ENCODE measurements at places on chromosomes 3 and 15.

DNA sequence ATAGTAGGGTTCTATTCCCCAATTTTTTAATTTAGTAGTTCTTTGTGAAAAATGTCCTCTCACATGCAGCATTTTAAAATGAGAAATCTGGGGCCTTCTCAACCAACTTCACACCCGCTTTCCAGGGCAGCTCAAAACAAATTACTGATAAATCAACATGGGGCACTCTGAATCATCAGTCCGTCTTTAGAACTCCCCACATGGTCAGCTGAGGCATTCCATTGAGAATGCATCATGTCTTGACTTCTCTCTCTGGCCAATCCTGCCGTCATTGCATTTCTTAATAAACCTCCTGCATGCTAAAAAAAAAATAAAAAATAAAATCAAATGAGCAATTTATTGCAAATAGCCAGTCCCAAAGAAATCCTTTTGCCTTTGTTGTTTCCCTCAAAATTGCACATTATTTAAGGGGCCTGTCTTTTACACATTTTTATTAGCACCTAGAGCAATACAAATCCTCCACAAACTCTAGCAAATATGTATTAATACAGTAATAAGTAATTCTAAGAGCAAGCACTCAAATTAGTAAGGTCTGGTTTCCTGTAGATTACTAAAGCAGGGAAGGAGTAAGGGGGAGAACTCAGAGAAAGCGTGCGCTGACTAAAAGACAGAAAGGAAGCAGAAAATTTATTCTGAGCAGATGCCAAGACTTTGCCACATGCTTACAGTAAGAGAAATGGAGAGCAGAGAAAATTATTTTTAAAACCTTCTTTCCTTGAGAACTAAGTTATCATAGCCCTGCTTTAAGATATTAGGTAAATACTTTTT is 175.7 kb downstream of the TNIK start:
- DNase-seq: peak; percentile 10

GRCh38 chr3:163391407-163392181 is 1686.7 kb downstream of the SI start:
- no peak for DNase-seq

- no peak for DNase-seq
These were observed 107.9 kb upstream of the ARL6 start for GRCh38 chr3:97656638-97657037.

DNA sequence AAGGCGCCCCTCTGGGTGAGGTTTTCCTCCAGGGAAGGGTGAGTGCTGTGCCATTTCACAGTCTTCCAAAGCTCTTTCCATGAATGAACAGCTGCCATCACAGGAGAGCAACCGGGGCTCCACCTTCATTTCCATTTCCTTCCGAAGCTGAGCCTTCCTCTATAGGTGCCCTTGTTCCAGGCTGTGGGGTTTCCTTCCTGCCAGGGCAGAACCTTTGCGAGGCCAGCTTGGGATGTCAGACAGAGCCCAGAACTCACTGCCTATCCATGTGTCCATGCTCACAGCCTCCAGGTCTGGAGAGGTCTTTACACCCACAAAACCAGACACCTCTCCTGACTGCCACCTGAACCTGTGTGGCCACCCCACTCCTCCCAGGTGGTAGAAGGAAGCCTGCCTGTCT is 49.2 kb downstream of the SLCO2A1 start:
- no peak for DNase-seq

- no peak for DNase-seq
These were observed 306.2 kb downstream of the NLGN1 start for GRCh38 chr3:173703771-173704170.

GRCh38 chr15:57505949-57506391 is 85.7 kb upstream of the MYZAP start:
- no peak for DNase-seq

DNA sequence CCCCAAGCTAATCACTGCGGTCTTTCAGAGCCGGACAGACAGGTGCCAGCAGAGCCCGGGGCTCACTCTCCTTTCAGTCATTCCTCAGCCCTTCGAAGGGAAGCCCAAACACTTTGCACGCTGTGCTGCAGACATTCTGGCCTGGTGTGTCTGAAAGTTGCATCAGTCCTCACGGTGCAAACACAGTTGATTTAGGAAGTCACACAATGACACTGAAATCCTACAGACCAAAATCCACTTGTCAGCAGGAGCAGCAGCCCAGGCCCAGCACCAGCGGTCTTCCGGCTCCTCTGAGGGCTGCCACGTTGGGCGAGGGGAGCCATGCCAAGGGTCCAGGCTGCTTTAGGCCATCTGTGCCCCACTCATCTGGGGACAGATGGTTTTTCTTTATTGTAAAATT is 61.6 kb downstream of the RGMA start:
- no peak for DNase-seq

Measured in stimulated activated CD4-positive, alpha-beta T cell treated with anti-CD3 and anti-CD28 coated beads, Interleukin-1b, Interleukin-23, amount 100 ng/mL, for 48 hours (primary cell).